ENCODE measurements at places on chromosomes 13 and 19. TPM values are rescaled to one million over a fixed set of nuclear protein-coding genes. Genes with fewer than 3 reads are reported as not detected.

DNA sequence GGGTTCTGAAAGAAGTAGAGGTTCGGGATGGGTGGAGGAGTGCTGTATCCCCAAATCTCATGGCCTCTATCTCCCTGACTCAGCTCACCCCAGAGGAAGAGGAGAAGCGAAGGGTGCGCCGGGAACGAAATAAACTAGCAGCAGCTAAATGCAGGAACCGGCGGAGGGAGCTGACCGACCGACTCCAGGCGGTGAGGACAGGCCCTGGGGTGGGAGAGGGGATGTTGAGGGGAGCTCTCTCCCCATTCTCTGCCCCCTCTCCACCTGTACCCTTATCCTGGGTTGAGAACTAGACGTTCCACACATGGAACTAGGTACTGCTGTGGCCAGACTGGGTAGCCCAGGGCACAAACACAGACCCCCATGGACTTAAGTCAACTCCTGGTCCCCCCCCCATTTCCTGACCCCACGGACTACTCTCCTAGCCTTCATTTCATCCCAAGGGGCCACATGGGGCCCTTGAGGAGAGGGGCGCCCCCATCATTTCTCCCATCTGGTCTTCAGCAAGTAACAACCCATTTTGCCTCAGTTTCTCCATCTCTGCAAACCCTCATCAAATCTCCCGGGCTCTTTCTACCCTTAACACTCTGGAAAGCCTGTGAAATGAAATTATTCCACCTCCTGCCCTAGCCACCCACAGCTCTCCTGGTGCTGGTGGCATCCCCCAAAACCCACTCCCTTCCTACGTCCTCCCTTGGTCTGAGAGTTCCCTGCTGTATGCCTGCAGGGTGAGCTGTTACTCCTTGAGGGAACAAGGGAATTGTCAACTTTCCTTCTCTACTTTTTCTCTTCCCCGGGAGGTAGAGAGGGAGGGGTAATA lies 3.5 kb downstream of the FOSB start:
- DNase-seq: no peak
- H3K4me3 ChIP-seq: no peak overlapping the region
- H3K4me1 ChIP-seq: peaks cover 13% of the 10 kb centered on the region
- H3K27ac ChIP-seq: no peak overlapping the region
- no peaks in the 10 kb centered on the region for H3K36me3 ChIP-seq

The PDX1 gene
- total RNA-seq: not detected

DNA sequence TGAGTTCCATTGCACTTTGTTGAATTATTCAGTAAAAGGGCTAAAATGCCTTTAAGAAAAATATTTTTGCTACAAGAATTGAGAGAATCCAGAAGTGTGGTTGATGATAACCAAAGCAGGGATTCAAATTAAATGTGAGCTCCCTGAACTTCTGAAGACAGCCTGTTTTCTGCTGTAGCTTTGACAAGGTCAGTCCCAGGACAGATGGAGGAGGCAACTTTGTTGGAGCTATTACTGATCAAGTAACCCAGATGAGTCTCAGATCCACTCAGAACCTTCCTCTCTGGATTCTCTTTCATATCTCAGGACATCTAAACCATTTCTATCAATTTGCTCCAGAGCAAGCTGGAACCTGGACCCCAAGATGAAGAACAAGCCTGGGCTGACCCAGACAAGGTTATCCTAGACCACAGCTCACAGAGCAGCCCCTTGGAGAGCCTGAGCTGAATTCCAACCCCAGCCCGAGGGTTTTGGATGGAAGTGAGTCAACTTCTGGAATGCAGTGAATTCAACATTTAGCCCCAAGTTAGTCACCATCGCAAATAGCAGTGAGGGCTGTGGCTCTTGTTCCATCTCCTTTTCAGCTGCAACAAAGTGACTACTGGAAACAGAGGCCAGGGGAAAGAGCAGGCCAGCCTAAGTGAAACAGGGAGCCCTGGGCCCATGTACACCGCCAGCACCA lies 137.8 kb upstream of the TSC22D1 start:
- H3K27ac ChIP-seq: peak overlapping the region; percentile 96
- H3K36me3 ChIP-seq: no peaks in the 10 kb centered on the region
- H3K4me1 ChIP-seq: peaks cover 15% of the 10 kb centered on the region
- DNase-seq: peak; percentile 94
- no peaks in the 10 kb centered on the region for H3K27me3 ChIP-seq
- H3K4me3 ChIP-seq: no peak overlapping the region

DNA sequence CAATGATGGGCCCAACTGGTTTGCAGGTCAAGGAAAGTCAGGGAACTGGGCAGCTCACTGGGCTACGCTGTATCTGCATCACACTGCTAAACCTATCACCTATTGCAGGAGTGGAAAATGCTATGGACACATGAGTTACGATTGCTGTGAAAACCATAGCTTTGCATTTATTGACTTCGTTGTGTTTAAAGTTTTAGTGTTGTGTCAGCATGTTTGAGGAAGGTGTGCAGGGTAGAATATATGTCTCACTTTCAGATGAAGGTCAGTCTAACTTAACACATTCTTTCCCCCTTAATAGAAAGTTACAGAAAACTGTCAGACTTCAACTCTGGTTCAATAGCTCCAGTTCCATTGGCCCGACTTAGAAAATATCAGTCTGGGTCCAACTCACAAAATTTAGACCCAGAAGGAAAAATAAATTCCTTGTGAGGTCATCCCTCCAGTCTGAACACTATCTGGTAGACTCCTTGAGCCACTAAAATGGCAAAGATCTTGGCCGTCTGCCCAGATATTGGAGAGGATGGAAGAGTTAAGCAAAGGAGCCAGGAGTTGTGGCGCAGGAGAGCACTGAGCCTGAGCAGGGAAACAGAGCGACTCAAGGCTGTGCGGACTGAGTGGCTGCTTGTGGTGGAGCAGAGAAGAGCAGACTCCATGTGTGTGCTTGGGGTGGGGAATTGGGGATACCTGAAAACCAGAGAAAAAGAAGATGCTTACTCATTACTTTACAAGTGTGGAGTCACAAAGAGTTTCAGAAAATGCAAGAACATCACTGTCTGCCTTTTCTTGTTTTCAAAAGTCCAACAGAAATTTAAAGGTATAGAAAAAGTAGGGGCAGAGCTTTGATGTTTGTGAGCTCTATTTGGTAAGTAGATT lies 518.5 kb downstream of the FGF9 start:
- H3K36me3 ChIP-seq: no peaks in the 10 kb centered on the region
- H3K4me3 ChIP-seq: no peak overlapping the region
- H3K4me1 ChIP-seq: no peaks in the 10 kb centered on the region
- peaks cover 3% of the 10 kb centered on the region for H3K27me3 ChIP-seq
- no peak overlapping the region for H3K27ac ChIP-seq
- no peak for DNase-seq

DNA sequence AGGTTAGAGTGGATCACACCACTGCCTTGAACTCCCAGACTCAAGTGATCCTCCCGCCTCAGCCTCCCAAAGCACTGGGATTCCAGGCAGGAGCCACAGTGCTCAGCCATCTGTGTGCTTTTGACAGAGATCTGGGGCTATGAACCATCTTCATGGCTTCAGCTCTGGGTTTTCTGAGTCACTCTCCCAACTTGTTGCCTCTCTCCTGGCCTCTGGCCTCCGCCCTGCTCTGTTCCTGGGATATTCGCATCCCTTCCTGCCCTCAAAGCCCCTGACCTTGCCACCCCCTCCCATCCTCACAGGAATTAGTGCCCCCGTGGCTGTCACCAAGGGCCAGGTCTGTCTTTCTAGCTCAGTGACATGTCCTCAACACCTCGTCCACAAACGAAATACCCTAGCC lies 5.7 kb upstream of the GMIP start:
- H3K4me1 ChIP-seq: no peaks in the 10 kb centered on the region
- no peak overlapping the region for H3K4me3 ChIP-seq
- peaks cover 74% of the 10 kb centered on the region for H3K36me3 ChIP-seq
- no peak overlapping the region for H3K27ac ChIP-seq
- no peaks in the 10 kb centered on the region for H3K27me3 ChIP-seq
- no peak for DNase-seq

The GGACT gene
- total RNA-seq: 2.0 TPM

- peaks cover 8% of the 10 kb centered on the region for H3K4me1 ChIP-seq
- no peak overlapping the region for H3K4me3 ChIP-seq
- no peaks in the 10 kb centered on the region for H3K27me3 ChIP-seq
- no peak overlapping the region for H3K27ac ChIP-seq
Measured at GRCh38 chr19:18046059-18046718, 38.2 kb downstream of the ARRDC2 start.

The OR7D2 gene
- total RNA-seq: not detected

- no peak for DNase-seq
- H3K27ac ChIP-seq: no peak overlapping the region
- H3K36me3 ChIP-seq: no peaks in the 10 kb centered on the region
- no peak overlapping the region for H3K4me3 ChIP-seq
- no peaks in the 10 kb centered on the region for H3K27me3 ChIP-seq
Measured at GRCh38 chr13:103187721-103188156, 121.5 kb upstream of the SLC10A2 start.

The JSRP1 gene
- total RNA-seq: not detected

The LHB gene
- total RNA-seq: not detected
